Activated CD4-positive, alpha-beta T cell treated with anti-CD3 and anti-CD28 coated beads, Interleukin-2, amount 10 ng/mL, durations not matched to agents 7 days and 5 days (primary cell): ENCODE measurements at places on chromosomes 4 and X. TPM values are rescaled to one million over a fixed set of nuclear protein-coding genes. Genes with fewer than 3 reads are reported as not detected.

- no peak for DNase-seq
These were observed 120.4 kb upstream of the STS start for GRCh38 chrX:7027071-7027470.

DNA sequence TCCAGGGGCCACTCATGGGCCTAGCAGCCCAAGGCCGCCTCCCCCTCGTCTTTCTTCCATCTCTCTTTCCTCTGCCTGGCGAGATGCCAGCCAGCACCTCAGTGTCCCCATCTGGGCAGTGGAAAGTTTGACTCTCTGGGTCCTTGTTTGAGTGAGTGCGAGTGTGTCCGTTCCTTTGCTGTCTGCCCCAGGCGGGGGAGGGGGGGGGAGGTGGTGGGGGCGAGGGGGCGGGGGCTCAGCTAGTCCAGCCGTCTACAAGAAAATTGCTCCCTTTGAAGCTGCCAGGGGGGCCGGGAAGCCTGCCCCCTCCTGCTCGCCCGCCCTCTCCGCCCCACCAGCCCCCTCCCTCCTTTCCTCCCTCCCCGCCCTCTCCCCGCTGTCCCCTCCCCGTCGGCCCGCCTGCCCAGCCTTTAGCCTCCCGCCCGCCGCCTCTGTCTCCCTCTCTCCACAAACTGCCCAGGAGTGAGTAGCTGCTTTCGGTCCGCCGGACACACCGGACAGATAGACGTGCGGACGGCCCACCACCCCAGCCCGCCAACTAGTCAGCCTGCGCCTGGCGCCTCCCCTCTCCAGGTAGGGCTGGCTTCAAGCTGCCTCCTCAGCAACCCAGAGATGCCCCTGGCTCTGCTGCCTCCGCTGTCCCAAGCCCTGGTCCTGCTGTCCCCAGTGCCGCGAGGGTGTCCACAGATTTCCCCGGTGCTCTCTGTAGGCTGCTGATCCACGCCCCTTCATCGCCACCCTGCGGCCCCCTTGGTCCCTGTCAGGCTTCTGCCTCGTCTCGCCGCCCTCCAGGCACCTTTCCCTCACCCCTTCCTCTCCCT lies at the start of gene BGN:
Gene BGN, plus strand, starts transcription at position 440 of the 821 bp plus-strand sequence. CDS start 9,652 bp downstream, outside the sequence.
- no peak for DNase-seq

- no peak for DNase-seq
These were observed 77.5 kb downstream of the MAGED4 start for GRCh38 chrX:52262195-52262546.

DNA sequence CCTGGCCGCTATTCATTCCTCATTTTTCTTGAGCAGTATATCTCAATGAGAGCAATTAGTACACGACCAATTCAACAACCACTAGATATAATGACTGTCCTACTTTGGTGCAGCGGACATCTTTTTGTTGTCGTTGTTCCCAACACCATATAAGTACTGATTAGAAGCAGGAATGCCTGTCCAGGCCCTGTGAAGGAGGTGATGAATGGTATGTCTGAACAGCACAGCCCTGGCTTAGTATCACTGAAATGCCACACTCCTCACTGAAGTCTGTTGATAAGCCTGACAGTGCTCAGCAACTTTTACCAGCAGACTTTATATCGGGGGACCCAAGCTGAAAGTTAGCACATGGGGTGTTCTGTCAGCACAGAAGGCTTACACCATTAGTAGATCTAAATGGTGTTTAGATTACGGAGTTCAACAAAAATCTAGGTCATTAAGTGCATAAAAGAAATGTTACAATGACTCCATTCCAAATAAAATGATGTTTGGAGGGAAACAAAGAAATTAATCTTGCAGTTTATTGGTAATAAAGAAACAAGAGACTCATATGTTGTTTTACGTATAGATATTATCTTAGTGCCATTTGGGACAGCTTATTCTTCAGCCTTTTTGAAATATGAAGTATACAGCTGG lies 228.3 kb upstream of the TTC29 start:
- DNase-seq: no peak

GRCh38 chr4:11286533-11286932 lies 142.2 kb downstream of the HS3ST1 start:
- no peak for DNase-seq

DNA sequence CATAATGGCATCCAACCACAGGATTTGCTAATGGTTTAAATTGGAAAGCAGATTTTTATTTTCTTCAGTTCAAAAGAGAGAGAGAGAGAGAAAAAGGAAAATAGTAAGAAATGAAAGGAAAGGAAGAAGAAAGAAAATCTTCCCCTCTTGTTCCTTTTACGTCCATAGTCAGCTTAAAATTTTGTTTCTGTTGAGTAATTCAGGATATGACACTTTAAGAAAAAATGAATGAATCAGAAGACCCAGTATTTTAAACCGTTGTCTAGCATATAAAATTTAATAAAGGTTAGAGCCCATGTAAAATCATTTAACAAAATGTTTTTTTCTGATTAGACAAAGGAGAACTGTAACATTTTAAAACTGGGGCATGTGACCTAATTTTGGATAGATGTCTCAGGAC lies 391.8 kb upstream of the EPHA5 start:
- DNase-seq: no peak

GRCh38 chrX:68821616-68822015 lies 7.2 kb upstream of the EFNB1 start:
- DNase-seq: no peak

GRCh38 chrX:34893741-34894140 lies 48.9 kb upstream of the FAM47B start:
- no peak for DNase-seq

GRCh38 chr4:182901337-182901736 lies 15.8 kb downstream of the DCTD start:
- no peak for DNase-seq

- no peak for DNase-seq
These were observed 5.6 kb downstream of the SEPTIN11 start for GRCh38 chr4:76955182-76955581.

- DNase-seq: no peak
These were observed 4.7 kb downstream of the MGARP start for GRCh38 chr4:139275281-139275735.

DNA sequence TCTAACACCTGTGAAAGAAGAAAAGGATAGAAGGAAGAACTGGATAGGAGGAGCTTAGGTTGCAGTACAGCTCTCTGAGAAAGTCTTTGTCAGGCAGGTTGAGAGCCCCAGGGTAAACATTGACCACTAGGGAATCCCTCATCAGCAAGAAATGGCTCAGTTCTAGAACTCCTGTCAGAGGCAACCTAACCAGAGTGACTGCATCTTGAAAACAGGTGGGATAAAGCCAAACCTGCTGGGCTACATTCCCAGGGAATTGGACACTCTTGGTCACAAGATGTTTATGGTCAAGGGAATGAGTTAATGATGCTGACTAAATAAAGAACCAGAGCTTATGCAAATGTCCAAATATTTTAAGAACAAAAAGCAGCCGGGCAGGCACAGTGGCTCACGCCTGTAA lies 108.3 kb upstream of the MED14 start:
- DNase-seq: no peak

GRCh38 chr4:14853176-14853943 lies 148.9 kb upstream of the CPEB2 start:
- no peak for DNase-seq

GRCh38 chr4:83315341-83315870 lies 19.2 kb downstream of the HPSE start:
- no peak for DNase-seq

GLUD2 gene
- total RNA-seq: 0.32 TPM

CCDC149 gene
- not detected for total RNA-seq

BEND2 gene
- not detected for total RNA-seq

GABRB1 gene
- total RNA-seq: not detected

WDR17 gene
- 0.83 TPM for total RNA-seq

TKTL2 gene
- not detected for total RNA-seq

SRPX gene
- 0.21 TPM for total RNA-seq
